Activated gamma-delta T cell treated with Interleukin-2 at 50 U/mL for 16 hours (primary cell): ENCODE measurements at places on chromosomes 4 and X.

- no peak for DNase-seq
Observed at GRCh38 chr4:109754093-109754857, 24.4 kb upstream of the PLA2G12A start.

DNA sequence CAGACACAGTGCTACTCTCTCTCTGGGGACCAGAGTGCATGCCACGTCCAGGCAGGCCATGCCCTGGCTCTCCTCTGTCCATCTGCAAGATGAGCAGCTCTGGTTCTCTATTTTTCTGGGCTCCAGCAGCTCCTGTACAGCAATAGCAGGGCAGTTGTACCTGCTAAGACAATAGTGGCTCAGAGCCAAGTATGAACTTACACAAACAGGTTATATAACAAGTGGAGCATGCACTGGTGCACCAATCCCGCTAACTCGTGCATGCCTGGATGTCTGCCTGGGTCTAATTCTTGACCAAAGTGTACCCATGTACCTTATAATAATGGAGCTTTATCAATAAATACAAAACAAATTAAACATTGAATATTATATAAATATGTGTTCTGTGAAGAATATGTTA is 392.3 kb downstream of the CENPC start:
- no peak for DNase-seq

DNA sequence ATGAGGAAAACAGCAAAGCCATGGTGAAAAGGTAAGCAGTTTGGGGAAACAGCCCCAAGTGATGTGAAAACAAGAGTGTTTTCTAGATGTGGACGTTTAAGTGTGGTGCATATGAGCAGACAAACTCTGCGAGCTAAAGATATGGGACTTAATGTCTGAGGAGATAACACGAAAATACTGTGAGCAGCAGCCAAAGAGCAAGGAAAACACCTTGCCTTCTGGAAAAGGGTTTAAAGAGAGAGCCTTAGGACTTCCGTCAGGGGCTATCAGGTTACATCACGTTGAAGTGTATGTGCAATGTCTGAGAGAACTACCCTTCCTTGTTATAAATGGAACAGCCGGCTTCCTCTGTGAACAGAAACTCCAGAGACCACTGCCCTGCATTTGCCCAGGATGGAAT is 54.2 kb downstream of the LEF1 start:
- DNase-seq: no peak

GRCh38 chr4:52750819-52751486 is at the start of gene ERVMER34-1:
ERVMER34-1 (minus strand) TSS chr4:52751425; CDS start chr4:52745520, 5,905 bp downstream.
- no peak for DNase-seq

- DNase-seq: no peak
Observed at GRCh38 chr4:189088780-189089179, 851.9 kb upstream of the FRG1 start.

GRCh38 chr4:40150932-40151331 is 45.9 kb upstream of the RHOH start:
- no peak for DNase-seq

DNA sequence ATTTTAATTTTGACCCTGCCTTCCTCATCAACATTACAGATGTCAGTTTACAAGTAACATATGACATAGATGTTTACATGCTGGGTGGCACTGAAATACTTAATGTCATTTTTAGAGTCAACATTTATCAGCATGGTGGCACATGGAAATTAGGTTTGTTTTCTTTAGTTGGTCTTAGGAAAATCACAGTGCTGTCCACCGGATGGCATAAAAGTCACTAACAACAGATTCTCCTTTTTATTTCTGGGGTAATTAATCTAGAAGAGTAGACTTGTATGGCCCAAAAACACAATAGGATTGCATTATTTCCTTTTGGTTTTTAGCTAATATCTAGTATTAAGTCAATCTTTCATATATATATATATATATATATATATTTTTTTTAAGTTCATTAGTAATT is 88.6 kb upstream of the HHIP start:
- no peak for DNase-seq

DNA sequence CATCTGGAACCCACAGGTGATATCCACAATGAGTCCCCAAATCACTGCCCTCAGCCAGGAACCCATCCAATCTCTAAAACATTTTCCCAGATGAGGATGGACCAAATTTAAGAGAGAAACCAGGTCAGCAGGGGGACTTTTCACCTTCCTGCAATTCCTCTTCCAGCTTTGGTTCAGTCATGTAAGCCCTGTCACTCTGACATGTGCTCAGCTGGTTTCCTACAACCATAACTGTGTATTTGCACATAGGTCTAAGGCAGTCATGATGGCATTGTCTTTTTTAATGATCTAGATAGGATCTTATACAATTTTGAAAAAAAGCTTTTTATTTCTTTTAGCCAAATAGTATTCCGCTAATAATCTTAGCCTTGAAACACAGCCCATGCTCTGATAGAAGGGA is 6.5 kb downstream of the CXXC4 start:
- no peak for DNase-seq

- DNase-seq: no peak
Observed at GRCh38 chrX:39705290-39705689, 392.5 kb downstream of the BCOR start.

- no peak for DNase-seq
Observed at GRCh38 chrX:87063642-87064041, 454.0 kb upstream of the KLHL4 start.

- DNase-seq: no peak
Observed at GRCh38 chrX:15055146-15055930, 182.1 kb downstream of the MOSPD2 start.

GRCh38 chrX:23380581-23380980 is 45.9 kb downstream of the PTCHD1 start:
- no peak for DNase-seq
